Left renal pelvis (tissue), 4 donors: ENCODE measurements at places on chromosomes 11 and 22. TPM values are rescaled to one million over a fixed set of nuclear protein-coding genes. Genes with fewer than 3 reads are reported as not detected.

The RAB39A gene
- polyA plus RNA-seq: 0.60 TPM

DNA sequence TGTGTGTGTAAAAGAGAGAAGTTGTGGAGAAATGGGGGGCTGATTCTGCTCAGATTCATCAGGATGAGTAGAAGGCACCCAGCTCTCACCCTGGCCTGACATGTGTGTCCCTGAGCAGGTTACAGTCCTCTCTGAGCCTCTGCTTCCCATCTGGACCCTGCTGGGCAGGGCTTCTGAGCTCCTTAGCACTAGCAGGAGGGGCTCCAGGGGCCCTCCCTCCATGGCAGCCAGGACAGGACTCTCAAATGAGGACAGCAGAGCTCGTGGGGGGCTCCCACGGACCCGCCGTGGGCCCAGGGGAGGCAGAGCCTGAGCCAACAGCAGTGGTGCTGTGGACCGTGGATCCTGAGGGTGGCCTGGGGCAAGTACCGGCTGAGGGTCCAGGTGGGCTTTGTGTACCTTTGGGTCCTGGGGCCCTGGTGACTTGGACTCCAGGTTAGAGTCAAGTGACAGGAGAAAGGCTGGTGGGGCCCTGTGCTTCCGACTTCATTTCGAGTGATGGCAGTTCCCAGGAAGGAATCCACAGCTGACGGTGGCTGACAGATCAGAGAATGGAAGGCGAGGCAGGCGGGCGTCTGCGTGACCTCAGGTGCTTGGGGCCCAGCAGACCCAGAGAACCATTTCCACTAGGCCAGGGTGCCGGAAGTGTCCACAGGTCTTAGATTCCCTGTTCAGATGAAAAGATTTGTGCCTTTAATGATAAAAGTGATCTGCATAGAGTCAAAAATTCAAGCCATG, 21.9 kb downstream of the NEAT1 start:
- DNase-seq: no peak

The SYNGR1 gene
- 18.8 TPM for polyA plus RNA-seq

- no peak for DNase-seq
Observed at GRCh38 chr11:16456366-16456765, 100.0 kb upstream of the SOX6 start.

DNA sequence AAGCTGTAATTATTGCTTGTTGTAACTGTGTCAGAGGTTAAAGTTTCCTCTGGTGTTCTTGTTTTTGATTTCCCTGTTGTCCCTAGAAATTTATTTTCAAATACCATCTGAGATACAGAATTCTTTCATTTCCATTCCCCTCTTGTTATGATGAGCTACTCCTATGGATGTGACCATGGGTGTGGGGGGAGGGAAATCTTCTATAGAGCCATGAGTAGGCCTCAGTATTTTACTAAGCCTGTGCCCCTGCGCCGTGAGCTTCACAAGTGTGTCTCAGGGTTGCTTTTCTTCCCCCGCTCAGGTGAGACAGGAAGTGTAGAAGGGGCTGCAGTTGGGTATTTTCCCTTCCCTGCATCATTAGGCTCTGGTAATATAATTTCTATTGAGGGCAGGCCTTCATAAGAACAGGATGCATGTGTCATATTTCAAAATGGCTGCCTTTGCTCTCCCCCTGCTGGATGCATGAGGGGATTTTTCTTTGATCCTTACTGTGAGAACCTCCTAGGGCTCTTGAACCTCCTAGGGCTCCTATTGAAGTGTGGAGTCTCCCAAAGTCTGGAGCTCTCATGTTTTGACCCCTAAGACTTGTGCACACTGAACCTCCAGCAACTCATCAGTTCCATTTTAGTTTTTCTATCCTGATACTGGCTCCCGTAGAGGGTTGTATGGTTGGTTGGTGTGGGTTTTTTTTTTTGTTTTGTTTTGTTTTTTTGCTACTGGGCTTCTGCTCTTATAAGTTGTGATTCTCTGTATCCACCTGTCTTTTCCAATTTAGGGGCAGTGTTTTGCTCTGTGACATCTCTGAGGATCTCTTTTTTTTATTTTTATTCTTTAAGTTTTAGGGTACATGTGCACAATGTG, 658.2 kb downstream of the NTM start:
- no peak for DNase-seq

The OR9G4 gene
- polyA plus RNA-seq: not detected

The UCP3 gene
- 2.2 TPM for polyA plus RNA-seq

The RCOR2 gene
- 10.5 TPM for polyA plus RNA-seq

- DNase-seq: no peak
Observed at GRCh38 chr11:20467487-20468185, 80.1 kb downstream of the PRMT3 start.

The TSPAN18 gene
- 52.3 TPM for polyA plus RNA-seq

DNA sequence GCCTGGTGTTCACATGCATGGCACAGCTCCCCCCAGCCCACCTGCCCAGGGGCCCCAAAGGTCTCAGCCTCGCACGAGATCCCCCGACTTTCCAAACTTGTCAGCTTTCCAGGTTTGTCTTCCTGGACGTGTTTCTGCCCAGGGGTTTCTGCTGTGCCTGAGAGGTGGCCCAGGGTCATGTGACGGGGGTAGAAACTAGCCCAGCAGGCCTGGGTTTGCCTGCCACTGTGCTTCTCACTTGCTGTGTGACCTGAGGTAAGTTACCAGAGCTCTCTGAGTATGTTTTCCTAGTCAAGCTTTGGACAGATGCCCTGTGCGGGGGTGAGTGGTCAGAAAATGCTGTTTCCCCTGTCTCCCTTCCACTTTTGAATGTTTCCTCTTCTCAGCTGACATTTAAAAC, 38.3 kb upstream of the SHISAL1 start:
- DNase-seq: no peak
